ENCODE measurements at places on chromosomes 4 and X. TPM values are rescaled to one million over a fixed set of nuclear protein-coding genes. Genes with fewer than 3 reads are reported as not detected.

Gene RAB9B
- polyA plus RNA-seq = 3.2 TPM

Gene TCEAL5
- polyA plus RNA-seq = 14.6 TPM

Gene RPA4
- polyA plus RNA-seq = not detected

Gene GRIA2
- polyA plus RNA-seq = 2.4 TPM

Gene PABPC1L2A
- polyA plus RNA-seq = not detected

Gene LINC00632
- 9.9 TPM for polyA plus RNA-seq
